ENCODE measurements at places on chromosomes 2 and 18. TPM values are rescaled to one million over a fixed set of nuclear protein-coding genes. Genes with fewer than 3 reads are reported as not detected.
A peak's percentile ranks its signal among the peaks of the same experiment; 100 is the strongest.

GRCh38 chr18:58993260-58993659 lies 128.6 kb downstream of the ZNF532 start:
- no peak for DNase-seq

Gene LONRF2
- total RNA-seq = 0.03 TPM

- no peak for DNase-seq
Measured at GRCh38 chr2:152874955-152875354, 156.5 kb downstream of the ARL6IP6 start.

DNA sequence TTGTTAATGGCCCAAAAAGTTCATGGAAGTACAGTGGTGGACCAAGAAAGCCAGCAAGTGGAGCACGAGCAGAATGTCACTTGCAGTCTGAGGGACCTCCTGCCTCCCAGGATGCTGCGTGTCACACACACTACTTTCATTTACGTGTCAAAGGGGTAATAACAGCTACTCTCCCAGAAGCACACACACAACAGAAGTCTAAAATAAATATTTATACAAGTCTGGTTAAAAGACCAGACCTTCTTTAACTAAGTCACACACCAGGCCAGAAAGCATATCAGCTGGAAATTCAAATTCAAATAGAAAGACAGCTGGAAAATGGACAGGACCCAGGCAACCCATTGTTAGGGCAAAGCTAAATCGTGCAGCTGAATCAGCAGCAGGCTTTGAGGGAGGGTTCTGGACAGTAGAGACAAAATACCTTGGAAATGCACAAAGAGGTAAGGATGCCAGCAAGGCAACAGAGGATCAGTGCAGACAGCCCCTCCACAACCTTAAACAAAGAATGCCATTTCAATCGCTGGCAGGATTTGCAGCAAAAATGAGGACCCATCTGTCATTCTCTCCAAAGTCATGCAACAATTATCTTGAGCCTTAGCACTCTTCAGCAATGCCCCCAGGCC lies 160.5 kb downstream of the TMEM163 start:
- no peak for DNase-seq

Gene REG3G
- total RNA-seq = not detected

GRCh38 chr2:38409156-38410102 lies 32.4 kb upstream of the ATL2 start:
- DNase-seq = no peak

Gene ANKRD39
- total RNA-seq = 24.5 TPM

Gene ANKMY1
- 71.4 TPM for total RNA-seq

DNA sequence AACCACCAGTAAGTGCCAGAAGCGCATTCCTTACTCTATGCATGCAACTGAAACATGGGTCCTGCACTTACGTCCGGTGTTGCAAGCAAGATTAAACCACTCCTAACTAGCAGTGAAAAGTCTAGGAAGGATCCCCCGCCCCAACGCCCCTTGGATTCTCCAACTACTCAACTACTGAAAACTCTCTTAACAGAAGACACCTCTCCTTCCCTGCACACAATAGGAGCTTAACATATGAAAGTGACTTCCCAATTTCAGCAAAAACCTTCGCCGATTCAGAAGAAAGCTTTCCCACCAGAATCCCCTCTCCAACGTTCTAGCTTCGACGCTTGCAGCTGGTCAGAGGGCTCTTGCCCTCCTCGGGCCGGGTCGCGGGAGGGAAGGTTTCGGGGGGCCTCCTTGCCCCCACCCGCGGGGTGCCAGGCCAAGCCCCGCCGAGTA lies 578 bp downstream of the IWS1 start:
- DNase-seq = no peak

DNA sequence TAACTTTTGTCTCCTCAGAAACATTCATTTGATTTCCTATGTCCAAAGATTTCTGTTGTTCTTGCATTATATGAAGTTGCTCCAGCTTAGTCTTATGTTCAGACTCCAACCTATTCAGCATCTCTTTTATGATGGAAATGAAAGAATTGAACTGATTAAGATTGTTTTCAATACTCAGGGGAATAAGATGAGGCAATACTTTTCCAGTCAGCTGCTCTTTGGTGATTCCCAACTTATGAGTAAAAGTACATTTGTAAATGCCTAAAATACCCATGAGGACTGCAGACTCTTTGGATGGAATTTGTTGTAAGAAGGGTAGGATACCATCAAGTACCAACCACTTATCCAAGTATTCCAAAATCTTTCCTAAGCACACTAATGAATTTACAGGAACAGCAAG lies 39.8 kb downstream of the TRAK2 start:
- DNase-seq = no peak

- DNase-seq = peak; percentile 47
Measured at GRCh38 chr2:189347540-189347939, 93.7 kb upstream of the WDR75 start.

Gene ST6GAL2
- total RNA-seq = not detected

DNA sequence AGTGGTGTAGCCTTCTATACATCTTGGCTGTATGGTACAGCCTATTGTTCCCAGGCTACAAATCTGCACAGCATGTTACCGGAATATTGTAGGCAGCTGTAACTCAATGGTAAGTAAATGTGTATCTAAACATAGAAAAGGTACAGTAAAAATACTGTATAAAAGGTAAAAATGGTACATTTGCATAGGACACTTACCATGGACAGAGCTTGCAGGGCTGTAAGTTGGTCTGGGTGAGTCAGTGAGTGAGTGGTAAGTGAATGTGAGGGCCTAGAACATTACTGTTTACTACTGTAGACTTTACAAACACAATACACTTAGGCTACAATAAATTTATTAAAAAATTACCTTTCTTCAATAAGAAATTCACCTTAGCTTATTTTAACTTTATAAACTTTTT lies 3.7 kb upstream of the MRPS9 start:
- DNase-seq = no peak

- DNase-seq = no peak
Measured at GRCh38 chr2:19532547-19533196, 174.2 kb upstream of the OSR1 start.

Gene DTNB
- total RNA-seq = 42.1 TPM

Gene PKP4
- total RNA-seq = 39.3 TPM

- DNase-seq = no peak
Measured at GRCh38 chr2:200212862-200213425, 93.5 kb upstream of the SPATS2L start.

DNA sequence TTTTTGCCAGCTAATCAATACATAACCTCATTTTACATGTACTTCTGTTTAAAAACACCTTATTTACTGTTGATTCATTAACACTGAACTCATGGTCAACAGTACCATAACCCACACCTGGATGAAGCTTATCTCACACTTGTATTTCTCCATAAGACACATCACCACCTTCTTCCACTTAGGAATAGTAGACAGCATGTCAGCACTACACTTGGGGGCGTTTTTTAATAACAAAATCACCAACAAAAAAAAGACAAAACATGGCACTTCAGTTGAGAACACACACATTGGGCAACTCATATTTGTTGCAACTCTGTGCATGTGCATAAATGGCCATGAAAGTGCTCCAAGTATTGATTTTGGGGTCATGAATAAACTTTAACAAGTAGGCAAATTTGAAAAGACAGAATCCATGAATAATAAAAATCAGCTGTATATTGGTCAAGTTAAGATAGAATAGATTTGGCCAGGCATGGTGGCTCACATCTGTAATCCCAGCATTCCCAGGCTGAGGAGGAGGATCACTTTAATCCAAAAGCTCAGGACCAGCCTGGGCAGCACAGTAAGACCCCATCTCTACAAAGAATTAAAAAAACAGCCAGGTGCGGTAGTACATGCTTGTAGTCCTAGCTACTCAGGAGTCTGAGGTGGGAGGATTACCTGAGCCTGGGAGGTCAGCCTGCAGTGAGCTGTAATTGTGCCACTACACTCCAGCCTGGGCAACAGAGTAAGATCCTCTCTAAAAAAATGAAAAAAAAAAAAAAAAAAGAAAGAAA lies 84.4 kb upstream of the SRD5A2 start:
- DNase-seq = no peak

Gene NOL4
- total RNA-seq = not detected

- DNase-seq = peak; percentile 15
Measured at GRCh38 chr2:238139196-238140039, 950 bp downstream of the KLHL30 start.

Gene SNTG2
- 1.3 TPM for total RNA-seq
